Stimulated activated naive CD4-positive, alpha-beta T cell treated with Interleukin-2 at 50 U/mL for 16 hours (primary cell): ENCODE measurements at places on chromosomes 7 and 10.

DNA sequence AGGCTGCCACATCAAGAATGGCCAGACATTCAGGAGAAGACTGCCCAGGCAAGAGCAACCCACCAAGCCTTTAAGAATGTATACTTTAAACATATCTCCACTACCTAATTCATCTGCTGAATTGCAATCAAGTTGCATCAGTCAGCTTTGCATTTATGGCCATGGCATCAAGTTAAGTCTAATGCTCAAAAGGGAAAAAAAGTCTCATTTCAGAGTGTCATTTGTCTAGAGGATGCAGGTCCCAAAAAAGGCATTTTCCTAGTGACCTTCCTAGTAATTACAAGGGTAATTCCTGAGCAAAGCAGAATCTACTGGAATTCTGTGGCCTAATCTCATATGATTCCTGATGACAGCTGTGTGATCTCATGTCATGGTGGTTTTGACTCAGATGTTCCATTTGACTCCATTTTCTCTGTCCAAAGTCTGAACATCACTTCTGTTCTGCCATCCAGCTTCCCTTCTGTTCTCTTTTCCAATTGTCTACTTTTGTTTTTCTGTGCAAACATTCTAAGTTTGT is 7.3 kb upstream of the CABCOCO1 start:
- no peak for DNase-seq

- no peak for DNase-seq
These were observed 608.3 kb upstream of the C7orf33 start for GRCh38 chr7:147982307-147982706.

DNA sequence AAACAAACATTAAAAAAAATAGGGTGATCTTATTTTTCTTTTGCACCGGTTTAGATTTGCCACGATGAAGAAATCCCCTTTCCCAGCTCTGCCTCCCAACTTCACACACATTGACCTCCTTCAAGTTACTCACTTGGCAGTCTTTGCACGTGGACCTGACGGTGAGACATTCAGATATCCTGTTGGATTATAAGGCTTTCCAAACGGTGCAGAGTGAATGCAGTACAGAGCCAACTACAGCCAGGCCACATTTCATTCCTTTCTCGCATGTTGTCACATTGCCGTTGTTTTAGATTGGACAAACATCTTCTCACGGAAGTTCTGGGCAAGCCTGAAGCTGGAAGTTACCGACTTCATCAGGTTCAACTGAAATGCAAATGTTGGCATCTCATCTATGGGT is 159.2 kb downstream of the HDAC9 start:
- DNase-seq = no peak

- DNase-seq = no peak
These were observed 4.5 kb upstream of the GPRIN2 start for GRCh38 chr10:46560952-46561351.

- peak; percentile 45 for DNase-seq
These were observed 16.6 kb downstream of the ESYT2 start for GRCh38 chr7:158812684-158813083.

DNA sequence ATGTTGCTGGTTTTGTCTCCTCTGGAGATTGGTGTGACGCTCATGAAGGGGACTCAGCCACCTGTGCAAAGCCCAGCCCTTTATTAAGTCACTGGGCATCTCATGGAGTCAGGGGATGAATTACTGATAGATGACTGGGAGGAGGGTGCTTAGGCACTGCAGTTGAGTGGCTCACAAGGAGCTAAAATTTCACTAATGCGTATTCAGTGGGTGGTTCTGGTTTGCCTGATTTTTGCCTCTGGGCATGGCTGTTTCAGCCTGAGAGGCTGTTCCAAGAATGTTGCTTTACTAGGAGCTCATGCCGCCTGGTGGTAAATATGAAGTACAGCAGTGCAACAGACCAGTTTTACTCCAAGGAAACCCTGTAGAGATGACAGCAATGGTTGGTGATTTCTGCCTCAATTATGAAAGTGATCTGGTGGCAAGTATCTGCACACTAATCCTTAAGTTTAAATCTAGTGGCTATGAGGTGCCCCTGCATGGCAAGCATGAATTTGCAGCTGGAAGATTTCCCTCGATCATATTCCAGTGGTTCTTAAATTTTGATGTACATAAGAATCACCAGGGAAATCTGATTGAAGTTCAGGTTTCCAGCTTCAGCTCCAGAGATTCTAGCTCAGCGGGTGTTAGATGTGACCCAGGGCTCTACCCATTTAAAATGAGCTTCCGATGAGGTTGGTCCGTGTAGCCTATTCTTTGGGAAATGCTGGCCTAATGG is 19.9 kb downstream of the ACTA2 start:
- peak; percentile 7 for DNase-seq
